ENCODE measurements at places on chromosomes 12 and 14.
A peak's percentile ranks its signal among the peaks of the same experiment; 100 is the strongest.

- DNase-seq: no peak
Observed at GRCh38 chr14:105453847-105454246, 20.8 kb upstream of the CRIP2 start.

GRCh38 chr12:6724409-6724797, 557 bp downstream of the COPS7A start:
- DNase-seq: peak; percentile 42

GRCh38 chr12:121575952-121576625, 4.7 kb downstream of the KDM2B start:
- DNase-seq: no peak

- DNase-seq: no peak
Observed at GRCh38 chr14:100603341-100604120, 16.3 kb upstream of the BEGAIN start.

DNA sequence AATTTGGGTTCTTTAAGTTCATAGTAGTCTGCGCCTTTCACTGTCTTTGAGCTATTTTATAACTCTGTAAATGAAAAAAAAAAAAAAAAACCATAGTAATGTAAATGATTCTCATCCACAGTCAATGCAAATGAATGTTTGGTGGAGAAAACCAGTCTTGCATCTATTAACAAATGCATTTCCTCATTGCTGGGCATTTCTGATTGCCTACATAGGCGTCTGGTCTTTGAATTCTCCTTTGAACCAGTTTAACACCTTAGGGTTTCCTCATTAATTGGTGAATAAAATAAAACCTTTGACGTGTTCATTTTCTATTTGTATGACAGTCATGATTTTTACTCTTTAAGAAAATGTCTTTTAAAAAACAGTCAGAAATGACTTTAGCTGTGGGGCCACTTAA, 114.8 kb downstream of the C12orf75 start:
- no peak for DNase-seq

DNA sequence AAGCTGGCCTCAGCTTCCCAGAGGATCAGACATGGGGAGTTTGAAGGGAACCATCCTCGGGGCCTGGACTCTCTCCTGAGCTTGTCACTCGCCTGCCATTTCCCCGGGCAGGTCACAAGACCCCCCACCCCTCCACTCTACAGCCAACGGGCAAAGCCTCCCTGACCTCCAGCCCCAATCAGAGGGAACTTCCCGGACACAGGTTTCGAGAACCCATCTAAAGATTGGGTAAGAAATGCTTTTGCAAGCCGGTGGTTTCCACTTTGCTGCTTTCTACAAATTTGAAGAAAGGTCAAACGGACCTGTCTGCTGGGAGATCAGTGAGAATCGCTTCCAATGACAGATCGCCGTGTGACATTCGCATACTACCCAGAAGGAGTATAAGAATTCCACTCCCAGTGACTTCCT, 89.6 kb downstream of the SCARB1 start:
- DNase-seq: no peak

GRCh38 chr14:32379447-32379846, 50.3 kb downstream of the AKAP6 start:
- peak; percentile 3 for DNase-seq

DNA sequence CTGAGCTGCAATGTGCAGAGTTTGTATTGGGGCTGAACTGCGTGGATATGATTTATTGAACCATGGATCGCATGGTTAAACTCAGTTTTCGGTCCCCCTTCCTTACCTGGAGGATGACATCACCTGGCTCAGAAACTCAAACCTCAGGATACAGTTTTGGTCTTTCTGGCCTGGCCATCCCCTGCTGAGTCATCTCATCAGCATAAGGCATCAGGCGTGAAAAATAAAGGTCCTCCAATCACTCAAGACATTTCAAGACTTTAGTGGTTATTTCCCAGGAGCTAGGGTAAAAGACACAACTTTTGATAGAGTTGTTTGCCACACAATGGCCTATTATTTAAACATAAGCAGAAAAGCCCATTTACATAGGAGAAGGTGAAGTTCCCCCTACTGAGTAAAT, 631.1 kb upstream of the TMEM132C start:
- no peak for DNase-seq

DNA sequence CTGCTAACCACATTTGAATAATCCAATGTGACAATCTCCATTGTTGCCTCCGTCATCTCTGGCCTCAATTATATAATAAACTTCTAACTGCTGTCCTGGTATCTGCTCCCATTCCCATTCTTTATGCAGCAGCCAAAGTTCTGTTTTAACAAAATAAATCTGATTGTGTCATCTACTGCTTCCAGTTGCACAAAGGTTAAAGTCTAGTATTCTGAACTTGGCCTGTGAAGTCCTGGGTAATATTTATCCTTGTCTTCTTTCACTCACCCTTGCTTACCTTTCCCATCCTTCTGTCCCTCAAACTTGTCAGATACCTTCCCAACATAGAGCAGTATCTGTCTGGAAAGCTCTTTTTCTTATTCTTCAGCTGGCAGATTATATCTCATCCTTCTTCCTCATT, 19.3 kb upstream of the STRAP start:
- DNase-seq: no peak

- no peak for DNase-seq
Observed at GRCh38 chr12:94326727-94327126, 132.9 kb downstream of the CEP83 start.

DNA sequence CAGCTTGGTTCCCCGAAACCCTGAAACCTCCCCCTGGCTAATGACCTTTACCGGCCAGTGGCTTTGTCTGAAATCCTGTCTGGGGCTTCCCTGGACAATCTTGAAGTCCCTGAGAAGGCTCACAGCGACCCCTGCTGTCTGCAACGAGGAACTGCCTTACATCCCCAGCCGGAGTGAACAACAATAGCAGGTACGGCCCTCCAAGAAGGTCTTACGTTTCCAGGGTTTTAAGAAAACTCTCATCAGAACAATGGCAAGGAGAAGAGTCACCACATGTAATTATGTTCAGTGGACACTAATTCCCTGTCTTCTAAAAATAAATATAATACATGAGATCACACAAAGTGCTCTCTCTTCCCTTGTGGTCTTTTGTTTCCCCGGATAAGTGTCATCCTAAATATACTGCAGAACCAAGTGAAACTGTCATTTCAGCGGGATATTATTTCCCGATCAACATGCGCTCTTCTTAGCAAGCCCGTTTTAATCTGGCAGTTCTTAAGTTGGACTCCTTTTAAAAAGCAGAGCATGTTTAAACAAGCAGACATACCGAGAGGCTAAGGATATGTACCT, 53.3 kb downstream of the RBM19 start:
- peak; percentile 87 for DNase-seq

DNA sequence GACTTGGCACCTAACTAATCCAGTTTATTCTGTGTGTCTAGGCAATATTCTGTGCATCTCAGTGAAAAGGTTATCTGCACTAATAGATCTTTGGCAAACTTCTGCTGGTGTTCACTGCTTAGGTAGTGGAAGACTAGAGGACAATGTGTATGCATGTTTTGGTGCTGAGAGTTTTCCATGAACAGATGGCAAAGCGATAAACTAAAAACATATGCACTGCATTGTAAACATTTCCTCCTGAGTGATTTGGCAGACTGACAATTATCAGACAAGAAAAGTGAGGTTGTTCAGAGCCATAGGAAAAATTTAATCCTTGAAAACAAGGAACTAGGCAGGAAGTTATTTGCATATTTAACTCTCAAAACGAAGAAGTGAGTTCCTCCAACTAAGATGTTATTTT, 400.4 kb downstream of the ATP23 start:
- peak; percentile 88 for DNase-seq

DNA sequence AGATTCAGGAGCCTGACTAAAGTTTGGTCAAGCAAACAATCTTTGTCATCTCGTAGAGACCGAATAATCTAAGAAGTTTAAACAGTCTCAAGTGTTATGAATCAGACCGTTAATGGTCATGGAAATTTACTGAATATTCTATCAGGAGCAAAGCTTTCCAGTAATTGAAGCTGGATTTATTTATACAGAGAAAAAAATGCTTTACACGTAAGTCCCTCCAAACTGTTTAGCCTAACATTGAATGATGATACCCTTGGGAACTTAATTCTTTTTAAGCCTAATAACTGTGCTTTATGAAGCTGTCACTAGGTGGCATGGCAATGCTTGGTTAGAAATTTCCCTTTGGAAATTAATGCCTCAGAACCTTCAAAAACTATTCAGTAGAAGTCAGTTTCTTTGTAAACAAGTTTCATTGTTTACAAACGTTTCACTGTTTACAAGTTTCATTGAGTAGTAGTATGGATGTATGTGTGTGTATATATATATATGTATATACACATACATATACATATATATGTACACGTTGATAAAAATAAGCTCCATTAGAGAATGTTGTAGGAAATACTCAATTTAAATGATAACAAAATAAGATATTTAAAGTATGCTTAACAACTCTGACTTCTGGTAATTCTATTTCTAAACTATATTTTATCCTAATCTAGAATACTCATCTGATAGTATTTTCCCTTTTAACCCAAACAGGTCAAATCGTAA, 32.1 kb downstream of the DEPDC4 start:
- peak; percentile 62 for DNase-seq

GRCh38 chr12:42758806-42759205, 169.3 kb upstream of the PRICKLE1 start:
- no peak for DNase-seq

DNA sequence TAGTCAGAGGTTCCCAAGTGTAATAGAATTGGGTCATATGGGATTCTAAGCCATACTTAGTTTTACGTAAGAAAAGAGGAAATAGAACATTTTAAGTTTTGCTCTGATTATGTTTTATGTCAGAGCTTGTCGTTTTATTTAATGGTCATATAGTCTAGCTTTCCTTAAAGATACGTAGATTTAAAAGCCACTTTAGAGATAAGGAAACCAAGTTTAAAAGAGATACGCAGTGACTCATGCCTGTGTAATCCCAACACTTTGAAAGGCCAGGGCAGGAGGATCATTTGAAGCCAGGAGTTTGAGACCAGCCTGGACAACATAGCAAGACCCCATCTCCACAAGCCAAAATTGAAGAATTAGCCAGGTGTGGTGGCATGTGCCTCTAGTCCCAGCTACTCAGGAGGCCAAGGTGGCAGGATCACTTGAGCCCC, 19.5 kb downstream of the MAPK1IP1L start:
- DNase-seq: no peak

- no peak for DNase-seq
Observed at GRCh38 chr14:44639781-44640385, 132.8 kb upstream of the FSCB start.

GRCh38 chr12:123003257-123003656, 22.8 kb downstream of the ARL6IP4 start:
- DNase-seq: no peak

DNA sequence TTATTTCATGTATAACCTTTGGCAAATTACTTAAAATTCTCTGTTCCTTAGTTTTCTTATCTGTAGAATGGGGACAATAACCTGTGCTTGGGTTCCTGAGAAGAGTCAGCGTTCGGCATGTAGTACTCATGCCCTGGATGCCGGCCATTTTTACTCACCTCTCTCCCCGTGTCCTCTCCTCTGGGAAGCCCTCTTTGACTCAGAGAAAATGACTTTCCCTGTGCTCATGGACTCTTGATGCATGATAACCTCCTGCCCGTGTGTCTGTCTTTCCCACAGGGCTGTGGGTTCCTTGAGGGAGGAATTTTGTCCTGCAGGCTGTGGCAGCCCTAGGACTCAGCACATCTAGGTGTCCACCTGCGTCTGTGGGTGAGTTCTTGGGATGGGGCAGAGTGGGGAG, 5.8 kb upstream of the C1RL start:
- DNase-seq: no peak

DNA sequence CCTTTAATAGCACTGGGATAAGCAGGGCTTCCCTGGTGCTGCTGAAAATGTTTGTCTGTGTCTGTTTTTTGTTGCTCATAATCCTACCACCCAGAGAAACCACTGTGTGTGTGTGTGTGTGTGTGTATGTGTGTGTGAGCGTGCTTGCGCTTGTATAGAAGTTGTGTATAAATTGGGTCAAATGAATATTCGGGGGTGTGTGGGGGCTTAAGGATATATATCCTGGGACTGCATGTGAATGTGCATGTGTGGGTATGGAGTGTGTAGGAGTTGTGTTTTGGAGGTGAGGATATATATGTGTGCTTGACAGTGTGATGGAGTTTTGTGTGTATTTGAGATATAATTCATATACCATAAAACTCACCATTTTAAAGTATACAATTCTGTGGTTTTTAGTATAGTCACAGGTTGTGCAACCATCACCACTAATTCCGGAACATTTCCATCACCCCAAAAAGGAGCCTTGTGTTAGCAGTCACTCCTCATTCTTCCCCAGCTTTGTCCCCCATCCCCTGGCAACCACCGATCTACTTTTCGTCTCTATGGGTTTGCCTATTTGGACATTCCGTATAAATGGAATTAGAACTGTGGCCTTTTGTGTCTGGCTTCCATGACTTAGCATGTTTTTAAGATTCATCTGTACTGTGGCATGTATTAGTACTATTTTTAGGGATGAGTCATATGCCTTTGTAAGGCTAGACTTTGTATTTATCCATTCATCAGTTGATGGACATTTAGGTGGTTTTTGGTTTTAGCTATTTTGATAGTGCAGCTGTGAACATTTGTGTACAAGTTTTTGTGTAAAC, 25.6 kb downstream of the TCTN1 start:
- DNase-seq: peak; percentile 68

DNA sequence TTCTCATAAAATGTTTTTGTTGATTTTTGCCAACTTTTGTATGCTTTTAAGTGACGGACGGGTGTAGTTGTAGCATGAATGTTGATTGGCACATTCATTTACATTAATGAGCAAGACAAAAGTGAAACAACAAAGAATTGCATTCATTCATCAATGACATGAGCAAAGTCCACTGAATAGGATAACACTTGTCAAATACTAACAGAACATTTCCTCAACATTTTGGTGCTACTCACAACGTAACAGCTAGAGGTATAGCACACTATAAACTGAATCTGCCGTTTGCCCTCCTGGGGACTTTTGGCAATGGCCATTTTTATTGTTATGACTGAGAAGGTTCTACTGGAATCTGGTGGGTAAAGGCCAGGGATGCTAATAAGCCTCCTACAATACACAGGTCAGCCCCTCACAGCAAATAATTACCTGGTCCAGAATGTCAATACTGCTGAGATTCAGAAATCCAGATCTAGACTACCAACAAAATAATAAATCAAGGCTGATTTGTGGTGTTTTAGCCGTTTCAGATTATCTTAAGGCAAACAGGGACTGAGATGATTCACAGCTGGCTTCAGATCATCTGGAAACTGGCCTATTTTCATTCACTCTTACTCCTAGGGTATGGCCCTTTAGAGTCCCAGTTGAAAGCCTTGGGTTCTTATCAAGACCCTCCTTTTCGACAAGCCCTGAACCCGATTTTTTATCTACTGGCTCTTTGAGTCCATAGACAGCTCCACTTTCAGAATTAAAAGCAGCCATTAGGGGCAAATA, 22.5 kb upstream of the CDKN3 start:
- no peak for DNase-seq

Measured in lung microvascular endothelial cell (primary cell).